Uterus (tissue), 4 donors: ENCODE measurements at places on chromosomes 2 and 18. TPM values are rescaled to one million over a fixed set of nuclear protein-coding genes. Genes with fewer than 3 reads are reported as not detected.

- H3K27ac ChIP-seq, result peak overlapping the region; percentile 46
- DNase-seq, result peak; percentile 77
- H3K4me1 ChIP-seq, result peaks cover 13% of the 10 kb centered on the region
- no peak overlapping the region for H3K4me3 ChIP-seq
- no peaks in the 10 kb centered on the region for H3K27me3 ChIP-seq
Observed at GRCh38 chr2:109238580-109238979, 109.6 kb downstream of the SH3RF3 start.

The MC5R gene
- not detected for total RNA-seq

DNA sequence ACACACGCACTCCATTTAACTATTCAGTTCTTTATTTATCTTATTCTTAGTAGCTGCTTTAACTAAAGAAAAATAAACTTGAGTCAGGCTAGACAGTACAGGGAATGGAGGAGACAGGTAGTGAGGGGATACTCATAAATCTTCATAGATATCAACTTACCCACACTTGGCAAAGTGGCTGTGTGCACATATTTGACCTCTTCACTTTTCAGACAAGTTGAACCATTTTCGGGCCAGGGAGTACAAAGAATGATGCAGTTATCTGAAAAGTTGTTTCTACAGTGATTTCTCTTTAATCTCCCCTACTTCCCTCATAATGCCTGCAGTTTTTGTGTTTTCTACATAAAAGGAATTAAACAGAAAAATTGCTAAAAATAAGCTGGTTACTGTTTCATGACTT is 307.5 kb downstream of the GULP1 start:
- no peaks in the 10 kb centered on the region for H3K27me3 ChIP-seq
- DNase-seq, result no peak
- peaks cover 6% of the 10 kb centered on the region for H3K4me1 ChIP-seq
- H3K4me3 ChIP-seq, result no peak overlapping the region
- peak overlapping the region; percentile 69 for H3K27ac ChIP-seq
- no peaks in the 10 kb centered on the region for H3K36me3 ChIP-seq

The SLC40A1 gene
- 210 TPM for total RNA-seq

- no peak overlapping the region for H3K4me3 ChIP-seq
- H3K36me3 ChIP-seq, result no peaks in the 10 kb centered on the region
- H3K27ac ChIP-seq, result no peak overlapping the region
- DNase-seq, result no peak
- H3K4me1 ChIP-seq, result no peaks in the 10 kb centered on the region
- no peaks in the 10 kb centered on the region for H3K27me3 ChIP-seq
Observed at GRCh38 chr2:234763002-234763873, 188.6 kb upstream of the SH3BP4 start.

DNA sequence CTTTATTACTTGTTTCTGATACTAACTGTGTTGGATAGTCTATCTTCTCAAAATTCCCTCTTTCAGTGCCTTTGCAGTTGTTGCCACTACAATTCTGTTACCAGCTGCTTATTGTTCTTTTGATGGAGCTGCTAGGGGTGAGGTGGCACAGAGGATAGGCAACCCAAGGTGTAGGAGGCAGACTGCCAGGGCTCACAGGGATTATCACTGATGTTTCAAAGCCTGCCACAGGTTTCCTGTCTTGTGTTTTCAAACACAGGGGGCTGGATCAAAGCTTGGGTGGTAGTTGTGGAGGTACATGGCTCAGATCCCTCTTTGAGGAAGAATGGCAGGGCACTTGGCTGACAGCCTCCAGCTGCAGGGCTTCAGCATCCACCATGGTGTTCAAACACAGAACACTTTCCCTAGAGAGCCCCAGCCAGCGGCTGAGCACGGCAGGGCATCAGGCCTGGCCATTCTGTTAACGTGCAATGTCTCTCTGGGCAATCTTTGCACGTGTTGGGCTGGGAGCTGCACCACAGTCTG is 87.1 kb downstream of the POLE4 start:
- no peaks in the 10 kb centered on the region for H3K4me1 ChIP-seq
- H3K4me3 ChIP-seq, result no peak overlapping the region
- no peak for DNase-seq
- no peaks in the 10 kb centered on the region for H3K36me3 ChIP-seq

DNA sequence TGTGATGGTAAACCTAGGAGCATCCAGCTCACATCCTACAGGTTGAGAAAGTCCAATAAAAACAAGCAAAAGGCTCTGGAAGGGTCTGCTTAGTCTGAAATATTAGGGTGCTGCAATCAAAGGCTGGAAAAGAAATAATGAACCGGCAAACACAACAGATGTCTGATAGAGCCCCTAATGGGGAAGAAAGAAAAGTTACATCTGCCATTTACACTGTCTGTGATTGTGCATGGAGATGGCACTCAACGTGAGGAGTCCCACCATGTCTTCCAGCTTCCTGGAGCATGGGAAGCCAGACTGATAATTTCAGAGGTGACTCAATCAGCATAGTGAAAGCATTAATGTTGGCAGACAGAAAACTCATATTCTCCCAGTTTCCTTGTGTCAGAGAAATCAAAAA is 307.8 kb downstream of the EPHA4 start:
- H3K4me1 ChIP-seq, result no peaks in the 10 kb centered on the region
- no peak overlapping the region for H3K27ac ChIP-seq
- no peak overlapping the region for H3K4me3 ChIP-seq

GRCh38 chr2:181104512-181105115 is 124.2 kb downstream of the UBE2E3 start:
- no peak overlapping the region for H3K4me3 ChIP-seq
- no peak overlapping the region for H3K27ac ChIP-seq

DNA sequence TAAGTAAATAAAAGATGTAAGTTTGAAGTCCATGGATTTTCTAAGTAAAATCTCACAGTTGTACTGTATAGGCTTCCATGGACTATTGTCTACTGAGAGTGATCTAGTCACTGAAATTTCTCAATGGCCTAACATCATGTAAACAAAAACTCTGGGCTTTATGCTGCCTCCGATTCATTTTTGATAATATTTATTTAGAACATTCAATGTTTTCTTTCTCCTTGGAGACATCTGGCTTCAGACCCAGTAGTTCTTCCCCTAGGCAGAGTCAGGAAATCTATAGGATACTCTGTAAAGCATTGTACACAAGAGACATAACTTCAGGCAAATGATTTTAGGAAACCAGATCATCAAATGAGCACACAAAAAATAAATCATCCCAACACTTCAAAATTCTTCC is 1208.6 kb upstream of the ZEB2 start:
- H3K4me3 ChIP-seq, result no peak overlapping the region
- no peaks in the 10 kb centered on the region for H3K4me1 ChIP-seq
- H3K27me3 ChIP-seq, result no peaks in the 10 kb centered on the region
- H3K27ac ChIP-seq, result no peak overlapping the region

DNA sequence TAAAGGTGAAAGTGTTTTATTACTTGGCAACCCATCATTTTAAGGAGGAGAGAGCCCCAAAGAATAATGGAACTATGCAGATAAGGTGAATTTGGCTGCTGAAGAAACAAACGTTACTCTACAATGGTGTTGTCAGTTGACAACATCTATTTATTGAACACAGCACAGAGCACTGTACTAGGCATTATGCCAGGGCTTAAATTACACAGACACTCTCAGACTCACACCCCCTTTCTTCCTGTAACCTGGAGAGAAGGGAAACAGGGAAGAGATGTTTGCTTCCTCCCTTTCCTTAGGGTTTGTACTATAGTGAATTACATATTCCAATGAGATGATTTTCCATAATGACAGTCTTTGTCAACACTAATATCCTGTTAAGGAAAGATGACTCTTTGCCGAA is 94.0 kb upstream of the ATP5MC3 start:
- DNase-seq, result no peak

The CSRNP3 gene
- 2.6 TPM for total RNA-seq

GRCh38 chr18:4283746-4284291 is 171.3 kb downstream of the DLGAP1 start:
- no peak overlapping the region for H3K4me3 ChIP-seq
- no peaks in the 10 kb centered on the region for H3K36me3 ChIP-seq
- no peak for DNase-seq
- H3K27ac ChIP-seq, result no peak overlapping the region
